ENCODE measurements at places on chromosomes 4 and X.

GRCh38 chrX:12210196-12210815 is 72.0 kb downstream of the FRMPD4 start:
- no peak for DNase-seq

DNA sequence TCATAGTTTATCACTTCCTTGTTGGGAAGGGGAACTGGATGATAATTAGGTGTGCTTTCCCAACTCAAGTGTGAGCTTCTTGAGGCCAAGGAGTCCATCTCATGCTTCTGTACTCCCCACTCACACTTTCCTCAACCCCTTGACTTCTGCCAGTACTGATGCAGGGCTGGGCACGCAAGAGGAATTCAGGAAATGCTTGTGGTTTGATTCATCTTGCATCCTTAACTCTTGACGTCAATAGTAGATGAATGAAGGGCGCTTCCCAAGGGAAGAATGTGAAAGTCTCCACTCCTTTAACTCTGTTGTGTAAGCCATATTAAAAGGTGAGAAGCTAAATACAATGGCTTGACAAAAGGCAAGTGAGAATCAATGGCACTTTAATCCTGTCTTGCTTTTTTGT is 101.8 kb downstream of the AGTR2 start:
- DNase-seq, result no peak

DNA sequence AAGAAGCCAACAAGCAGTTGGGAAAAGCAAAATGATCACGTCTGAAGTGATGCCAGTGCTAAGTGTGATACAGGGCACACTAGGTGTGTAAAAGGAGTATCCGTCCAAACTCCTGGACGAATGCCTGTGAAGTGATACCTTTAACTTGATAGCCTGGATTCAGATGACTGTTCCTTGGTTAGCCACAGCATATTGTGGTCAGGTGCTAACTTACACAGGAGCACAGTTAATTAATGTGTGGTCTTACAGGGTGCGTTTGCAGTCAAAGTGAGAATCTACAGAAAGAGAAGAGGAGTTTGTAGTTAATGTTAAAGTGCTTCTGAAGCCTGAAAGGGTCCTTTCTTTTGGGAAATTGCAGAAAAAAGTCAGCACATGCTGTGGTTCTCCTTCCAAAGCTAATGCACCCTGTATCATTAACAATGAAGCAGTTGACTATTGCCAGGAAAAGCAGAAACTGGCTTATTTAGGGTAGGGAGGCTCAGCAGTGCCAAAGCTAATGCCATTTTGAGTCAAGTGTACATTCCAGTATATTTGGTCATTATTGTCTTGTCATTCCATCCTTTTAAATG is 61.1 kb downstream of the DCLK2 start:
- DNase-seq, result no peak

GRCh38 chr4:184238072-184238745 is 20.5 kb upstream of the ENPP6 start:
- peak; percentile 67 for DNase-seq

GRCh38 chr4:180717451-180718033 is 1525.7 kb upstream of the TENM3 start:
- DNase-seq, result no peak

DNA sequence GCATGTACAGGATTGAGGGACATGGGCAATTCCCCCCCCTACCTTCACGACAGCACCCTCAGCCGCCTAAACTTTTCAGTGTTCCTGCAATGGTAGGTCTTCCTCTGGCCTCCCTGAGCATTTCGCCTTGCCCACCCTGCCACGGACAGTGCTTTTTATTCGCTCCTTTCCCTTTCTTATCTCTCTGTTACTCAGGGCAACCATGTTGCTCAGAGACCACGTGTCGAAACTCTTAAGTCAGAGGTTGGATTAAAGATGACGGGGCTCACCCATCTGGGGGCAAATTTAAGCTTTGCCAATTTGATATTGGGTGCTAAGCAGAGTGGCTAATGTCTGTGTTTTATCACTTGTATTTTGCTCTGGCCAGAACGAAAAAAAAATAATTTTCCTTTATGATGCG is 20.4 kb downstream of the TENM3 start:
- DNase-seq, result peak; percentile 10

DNA sequence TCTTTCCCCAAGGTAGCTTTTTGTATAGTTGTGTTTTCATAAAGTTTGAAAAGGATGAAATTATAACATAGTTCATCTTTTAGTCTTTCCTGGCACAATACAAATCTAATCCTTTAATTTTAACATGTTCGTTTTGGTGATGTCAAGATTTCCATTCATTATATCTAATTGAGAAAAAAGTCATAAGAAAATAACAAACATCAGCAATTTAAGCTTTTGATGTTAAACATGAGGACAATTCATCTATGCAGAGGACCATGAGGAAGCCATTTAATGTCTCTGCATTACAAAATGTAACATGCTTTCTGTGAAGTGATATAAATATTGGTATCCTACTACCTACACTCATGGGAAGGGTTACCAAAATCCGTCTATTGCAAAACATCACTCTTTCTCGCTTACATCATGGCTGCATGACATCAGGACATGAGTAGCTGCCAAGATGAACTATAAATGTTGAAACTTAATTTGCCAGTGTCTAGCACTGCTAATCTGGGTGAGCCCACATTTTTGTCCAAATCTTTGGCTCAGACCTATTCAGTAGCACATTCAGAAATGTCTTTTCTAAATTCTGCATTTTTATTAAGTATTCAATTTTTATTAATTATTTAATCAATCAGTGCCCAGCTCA is 9.5 kb downstream of the EPGN start:
- DNase-seq, result no peak

GRCh38 chrX:116282751-116283150 is 112.2 kb downstream of the AGTR2 start:
- no peak for DNase-seq

DNA sequence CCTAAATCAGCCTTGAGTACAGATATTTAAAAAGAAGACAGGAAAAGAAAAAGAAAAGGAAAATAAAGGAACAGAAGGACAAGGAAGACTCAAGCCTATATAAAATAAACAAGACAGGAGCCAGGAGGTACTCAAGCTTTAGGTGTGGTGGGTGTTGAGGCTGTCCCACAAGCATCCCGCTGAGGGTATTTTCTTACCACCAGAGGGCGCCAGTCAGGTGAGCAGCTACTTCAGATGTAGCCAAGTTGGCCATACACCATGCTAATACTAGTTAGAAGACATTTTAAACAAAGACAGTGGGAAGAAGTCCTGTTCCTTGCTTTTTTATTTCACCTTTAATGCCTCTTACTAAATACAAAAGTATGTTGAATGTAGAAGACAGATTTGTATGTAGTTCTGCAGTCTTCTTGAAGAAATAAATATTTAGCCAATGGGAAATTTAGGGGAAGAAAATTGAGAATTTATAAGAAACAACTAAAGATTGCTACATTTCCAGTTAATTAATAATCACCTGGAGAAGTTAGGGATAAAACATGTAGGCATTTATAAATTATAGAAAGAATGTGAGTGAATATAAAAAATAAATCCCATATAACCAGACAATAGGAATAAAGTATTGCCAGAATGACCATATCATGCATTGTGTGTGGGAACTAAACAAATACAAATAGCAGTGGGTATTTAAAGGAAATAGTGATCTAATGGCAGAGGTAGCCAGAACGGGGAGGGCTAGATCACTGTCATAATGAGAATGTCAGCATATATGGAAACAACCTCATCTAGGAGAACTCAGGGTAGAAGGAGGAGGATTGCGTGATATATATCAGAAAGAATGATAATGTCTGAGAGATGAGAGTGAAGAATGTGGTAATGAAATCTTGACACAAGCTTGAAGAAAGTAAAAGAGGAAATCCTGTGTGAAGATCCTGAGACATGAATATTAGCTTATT is 71.0 kb downstream of the MTHFD2L start:
- peak; percentile 93 for DNase-seq

GRCh38 chrX:133185119-133185518 is 33.0 kb downstream of the TFDP3 start:
- DNase-seq, result no peak

DNA sequence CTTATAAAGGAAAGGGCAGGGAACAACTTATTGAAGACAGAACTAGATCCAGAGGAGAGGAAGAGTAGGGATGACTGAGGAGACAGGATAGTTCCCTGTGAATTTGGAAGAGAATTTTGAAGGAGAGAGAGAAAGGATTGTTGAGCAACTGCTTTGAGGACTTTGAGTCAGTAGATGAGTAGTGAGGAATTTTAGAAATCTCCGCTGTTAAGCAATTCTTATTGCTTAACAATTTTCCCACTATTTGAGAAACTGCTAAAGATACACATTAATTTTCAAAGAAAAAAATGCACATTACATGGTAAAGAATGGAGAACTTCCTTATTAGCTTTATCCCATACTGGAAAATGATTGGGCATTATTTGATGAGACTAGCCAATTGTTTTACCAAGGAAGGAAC is 116.3 kb upstream of the NRK start:
- DNase-seq, result no peak

- DNase-seq, result no peak
Measured at GRCh38 chr4:76882630-76883029, 15.3 kb downstream of the SOWAHB start.

- DNase-seq, result no peak
Measured at GRCh38 chrX:150849486-150849885, 49.0 kb downstream of the CD99L2 start.

DNA sequence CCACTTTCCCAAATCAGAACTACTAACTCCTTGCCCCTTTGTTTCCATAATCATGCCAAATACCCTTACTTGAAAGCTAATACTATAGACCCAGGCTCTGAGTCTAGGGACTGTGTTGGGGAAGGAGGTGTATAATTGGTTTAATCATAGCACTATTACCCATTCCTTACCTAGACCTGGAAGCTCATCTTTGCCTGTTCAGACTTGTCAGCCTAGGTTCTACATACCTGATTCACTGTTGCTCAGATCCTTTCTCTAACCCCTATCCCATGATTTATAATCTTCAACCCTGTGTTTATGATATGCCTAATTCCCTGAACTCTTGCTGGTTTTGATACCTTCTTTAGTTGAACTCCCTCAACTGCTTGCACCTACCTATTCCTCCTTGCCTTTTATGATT is 123.1 kb upstream of the GRIA3 start:
- DNase-seq, result no peak

DNA sequence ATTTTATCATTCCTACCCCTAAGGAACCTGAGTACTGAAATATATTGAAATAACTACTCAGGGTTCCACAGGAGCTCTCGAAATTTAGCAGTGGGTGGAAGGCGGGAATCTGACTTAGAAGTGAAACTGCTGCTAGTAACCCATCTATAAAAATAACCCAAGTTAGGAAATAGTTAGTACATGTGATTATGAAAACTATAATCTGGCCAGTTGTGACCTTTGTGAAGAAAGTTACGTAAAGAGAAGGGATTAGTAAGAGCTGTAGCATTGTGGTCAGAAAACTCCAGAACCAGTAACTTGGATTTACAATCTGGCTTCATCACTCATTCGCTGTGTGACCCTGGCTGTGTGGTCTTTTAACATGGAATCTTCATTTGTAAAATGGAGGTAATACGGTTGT is 175.5 kb downstream of the RAPGEF2 start:
- no peak for DNase-seq

DNA sequence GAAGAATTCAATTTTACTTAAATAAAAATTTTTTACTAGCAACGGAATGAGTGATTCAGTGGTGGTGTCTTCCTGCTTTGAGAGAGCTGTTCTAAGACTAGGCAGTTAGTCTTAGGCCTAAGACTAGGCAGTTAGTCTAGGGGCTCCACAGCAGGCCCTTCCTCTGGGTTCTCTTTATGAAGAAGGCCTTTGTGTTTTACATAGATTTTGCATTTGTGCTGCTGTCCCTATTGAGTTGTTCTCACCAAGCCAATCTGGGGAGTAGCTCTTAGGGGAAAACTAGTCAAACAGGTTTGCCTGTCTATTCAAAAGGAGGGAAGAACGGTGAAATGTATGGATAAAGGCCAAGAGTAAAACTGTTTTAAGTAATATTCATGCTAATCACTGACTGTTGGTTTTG is 7.6 kb downstream of the UGT8 start:
- DNase-seq, result no peak

DNA sequence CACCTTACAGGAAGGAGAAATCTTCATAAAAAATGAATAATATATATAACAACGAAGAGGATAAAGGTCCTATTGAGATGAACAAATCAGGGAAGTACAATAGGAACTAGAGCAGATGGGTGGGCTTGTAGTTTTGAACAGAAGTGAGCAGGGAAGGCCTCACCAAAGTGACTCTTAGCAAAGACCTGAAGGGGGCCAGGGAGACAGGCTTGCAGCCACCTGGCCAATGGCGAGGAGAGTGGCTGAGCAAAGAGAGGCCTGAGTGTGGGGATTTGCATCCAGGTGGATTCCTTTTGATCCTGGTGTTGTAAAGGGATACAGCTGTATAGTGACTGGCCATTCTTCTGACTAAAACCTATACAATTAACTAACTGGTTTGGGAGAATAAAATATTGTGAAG is 354.1 kb downstream of the CAMK2D start:
- no peak for DNase-seq

- no peak for DNase-seq
Measured at GRCh38 chrX:97267396-97268181, 383.9 kb downstream of the RPA4 start.

DNA sequence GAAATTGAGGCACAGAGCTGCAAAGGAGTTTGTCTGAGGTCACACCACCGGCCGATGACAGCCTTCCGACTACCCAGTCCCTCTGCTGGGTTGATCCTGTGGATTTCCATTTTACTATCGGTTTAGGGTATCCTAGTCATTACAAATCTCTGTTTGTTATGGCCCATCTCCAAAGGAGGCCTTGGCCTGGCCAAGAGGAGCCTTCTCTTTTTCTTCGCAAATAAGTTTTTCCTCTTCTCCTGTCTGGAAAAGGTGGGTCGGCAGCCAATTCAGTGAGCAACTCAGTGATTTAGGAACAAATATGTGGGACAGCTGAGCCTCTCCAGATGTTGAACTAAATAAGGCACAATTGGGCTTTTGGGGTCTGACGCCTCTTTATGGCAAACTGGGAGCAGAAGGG is 169.2 kb upstream of the RBPJ start:
- no peak for DNase-seq

GRCh38 chrX:136623396-136623795 is 24.6 kb upstream of the CD40LG start:
- no peak for DNase-seq

- DNase-seq, result no peak
Measured at GRCh38 chrX:72005046-72005445, 94.4 kb downstream of the NHSL2 start.

DNA sequence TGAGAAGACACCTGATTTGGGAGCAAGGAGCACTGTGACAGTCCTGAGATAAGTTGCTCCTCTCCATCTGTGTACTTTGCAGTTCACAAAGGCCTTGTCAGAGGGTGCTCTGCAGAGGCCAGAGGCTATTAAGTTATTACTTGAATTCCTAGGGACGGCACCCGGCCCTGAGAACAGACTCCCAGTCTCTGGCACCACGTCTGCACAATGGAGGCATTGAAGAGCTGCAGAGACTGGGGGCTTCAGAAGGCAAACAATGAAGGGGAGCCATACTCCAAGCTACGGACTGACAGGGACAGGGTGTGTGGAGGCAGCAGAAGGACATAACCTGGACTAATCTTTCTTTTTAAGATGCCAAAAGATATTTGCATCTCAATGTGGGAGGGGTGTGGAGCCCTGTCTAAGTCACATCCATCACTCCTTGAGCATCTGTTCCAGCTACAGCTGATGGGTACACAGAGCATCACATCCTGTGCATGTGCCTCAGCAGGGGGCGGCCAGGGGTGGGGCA is 11.5 kb downstream of the RASGEF1B start:
- DNase-seq, result no peak

- DNase-seq, result peak; percentile 4
Measured at GRCh38 chr4:104330125-104330905, 164.4 kb downstream of the CXXC4 start.

GRCh38 chr4:119623025-119623424 is 5.6 kb downstream of the PDE5A start:
- DNase-seq, result no peak

- DNase-seq, result no peak
Measured at GRCh38 chr4:1369479-1370079, 22.6 kb downstream of the UVSSA start.

Measured in OCI-M1 (cell line).